ENCODE measurements at places on chromosomes 6 and 20.

DNA sequence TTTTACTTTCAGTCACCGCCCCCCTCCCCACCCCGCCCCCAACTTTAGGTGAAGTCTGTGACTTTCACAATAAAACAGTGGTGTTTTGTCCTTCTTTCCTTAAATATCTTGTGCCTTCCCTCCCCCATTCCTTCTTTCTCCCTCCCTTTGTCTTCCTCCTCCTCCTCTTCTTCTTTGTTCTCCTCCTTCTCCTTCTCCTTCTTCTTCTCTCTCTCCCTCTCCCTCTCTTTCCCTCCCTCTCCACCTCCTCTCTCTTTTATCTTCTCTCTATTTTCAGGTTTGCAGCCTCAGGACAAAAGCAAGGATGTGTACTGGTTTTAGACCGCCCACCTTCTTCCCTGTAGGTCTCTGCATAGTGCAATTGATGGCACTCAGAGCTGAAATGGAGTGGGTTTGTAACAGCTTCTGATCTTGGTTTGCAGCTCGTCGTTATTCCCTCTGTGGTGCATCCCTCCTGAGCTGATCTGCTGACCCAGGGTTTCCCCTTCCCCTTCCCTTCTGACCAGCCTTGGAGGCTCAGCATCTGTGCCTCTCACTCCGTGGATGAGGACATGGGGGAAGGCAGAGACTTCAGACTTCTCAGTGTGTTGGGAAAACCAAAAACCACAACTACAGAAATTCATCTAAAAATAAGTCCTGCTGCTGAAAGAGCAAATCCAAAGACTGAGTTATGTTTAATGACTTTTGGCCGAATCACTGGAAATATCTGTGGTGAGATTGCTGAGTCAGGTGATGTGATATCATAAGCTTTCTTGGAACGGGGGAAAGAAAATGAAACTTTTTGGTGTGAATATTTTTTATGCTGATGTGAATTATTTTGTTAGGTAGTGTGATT, 6.9 kb downstream of the VGLL2 start:
- DNase-seq, result no peak

- DNase-seq, result no peak
These were observed 102.3 kb upstream of the MCHR2 start for GRCh38 chr6:100096341-100096740.

GRCh38 chr6:142853244-142854180, 91.5 kb downstream of the HIVEP2 start:
- DNase-seq, result no peak

GRCh38 chr6:11920566-11920965, 91.5 kb upstream of the HIVEP1 start:
- DNase-seq, result no peak

- peak; percentile 21 for DNase-seq
These were observed 622 bp downstream of the SS18L1 start for GRCh38 chr20:62143957-62144825.

- DNase-seq, result no peak
These were observed 643.8 kb downstream of the HDGFL1 start for GRCh38 chr6:23213193-23213592.

DNA sequence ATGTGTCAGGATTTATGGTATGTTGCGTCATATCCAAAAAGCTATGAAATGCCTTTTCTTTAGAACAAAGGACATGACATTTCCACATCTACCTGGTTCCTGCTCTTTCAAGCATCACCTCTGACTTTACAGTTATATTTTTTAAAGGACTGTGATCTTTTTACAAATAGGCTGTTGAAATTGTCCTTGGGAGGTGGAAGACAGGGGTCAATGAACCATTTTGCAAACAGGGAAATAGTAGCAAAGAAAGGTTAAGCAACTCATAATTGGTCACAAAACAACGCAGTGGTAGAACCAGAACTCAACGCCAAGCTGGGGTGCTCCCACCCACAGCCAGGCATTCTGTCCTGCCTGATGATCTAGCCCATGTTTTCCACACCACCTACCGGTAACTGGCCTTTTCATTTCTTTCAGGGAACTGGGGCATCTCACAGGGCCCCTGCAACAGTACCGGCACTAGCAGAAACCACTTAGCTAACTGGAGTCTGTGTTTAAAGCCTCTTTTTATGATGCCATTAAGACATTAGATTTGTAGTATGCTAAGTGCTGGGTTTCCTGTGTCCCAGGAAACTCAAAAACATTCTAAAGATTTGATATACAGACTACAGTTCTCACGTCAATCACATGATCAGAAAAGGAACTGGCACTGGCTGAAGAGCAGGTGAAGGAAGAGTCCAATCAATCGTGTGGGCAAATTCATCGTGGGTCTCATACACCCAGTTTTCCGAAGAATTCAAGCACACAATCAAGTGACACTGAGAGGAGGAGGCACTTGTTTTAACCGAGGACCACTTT, 13.9 kb downstream of the ZNF217 start:
- peak; percentile 61 for DNase-seq

GRCh38 chr20:33945391-33946081, 48.2 kb upstream of the RALY start:
- no peak for DNase-seq

DNA sequence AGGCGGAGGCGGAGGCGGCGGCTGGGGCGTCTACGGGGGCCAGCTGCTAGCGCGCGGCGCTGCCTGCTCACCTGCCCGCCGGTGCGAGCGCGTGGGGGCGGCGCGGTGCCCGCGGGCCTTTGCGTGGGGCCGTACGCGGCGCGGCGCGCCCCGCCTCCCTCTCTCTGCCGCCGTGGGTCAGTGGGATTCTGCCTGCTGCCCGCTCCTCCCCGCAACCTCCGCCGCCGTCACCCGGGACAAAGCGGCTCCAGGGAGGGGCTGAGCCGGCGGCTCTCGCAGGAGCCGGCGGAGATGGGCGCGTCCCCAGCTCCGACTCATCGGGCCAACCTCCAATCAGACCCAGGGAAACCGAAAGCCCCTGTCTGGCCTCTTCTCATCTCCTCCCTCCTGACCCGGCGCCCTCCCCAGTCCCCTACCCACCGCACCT, at the start of gene RCAN2:
Gene RCAN2, minus strand, starts transcription at position 249 of the 427 bp plus-strand sequence.
- DNase-seq, result no peak

DNA sequence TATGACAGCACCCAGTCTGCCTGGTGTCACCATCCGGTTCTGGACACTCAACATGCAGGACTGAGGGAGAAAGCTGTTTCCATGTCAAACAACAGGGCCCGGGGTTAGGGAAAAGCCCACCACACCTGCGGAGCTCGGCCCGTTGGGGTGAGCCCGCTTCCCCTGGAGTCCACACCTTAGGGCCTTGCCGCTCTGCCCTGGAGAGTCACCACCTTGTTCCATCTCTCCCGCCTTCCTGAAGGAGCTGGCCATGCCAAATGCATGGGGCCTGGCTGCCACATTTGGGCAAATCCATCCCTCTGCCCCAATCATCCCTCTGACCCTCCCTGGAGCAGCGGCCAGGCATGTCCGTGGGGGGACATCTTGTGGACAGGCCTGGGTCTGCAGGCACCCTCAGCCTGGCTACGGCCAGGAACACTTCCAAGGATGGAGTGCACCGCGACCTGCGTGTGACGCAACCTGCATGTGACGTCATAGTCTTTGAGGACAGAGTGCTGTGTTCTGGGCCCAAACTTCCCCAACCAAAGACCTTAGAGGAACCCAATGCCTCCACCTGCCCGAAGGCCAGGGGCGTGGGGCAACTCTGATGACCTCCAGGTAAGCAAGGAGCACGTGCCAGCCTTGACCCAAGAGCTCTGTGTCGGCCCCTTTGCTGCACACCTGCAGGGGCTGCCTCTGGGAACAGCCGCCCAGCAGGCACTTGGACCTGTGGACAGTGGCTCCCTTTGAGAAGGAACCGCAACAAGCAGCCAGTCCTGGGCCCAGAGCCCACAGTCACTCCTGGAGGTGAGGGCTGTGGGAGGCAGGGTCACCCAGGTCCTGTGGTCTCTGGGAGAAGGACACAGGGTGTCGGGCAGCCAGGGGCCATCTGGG, 1.7 kb downstream of the CABLES2 start:
- DNase-seq, result peak; percentile 12

- no peak for DNase-seq
These were observed 37.4 kb downstream of the GNAS start for GRCh38 chr20:58889798-58890517.

- no peak for DNase-seq
These were observed 94.2 kb downstream of the TFAP2C start for GRCh38 chr20:56723331-56723730.

- DNase-seq, result no peak
These were observed 437.5 kb downstream of the MMUT start for GRCh38 chr6:49025273-49026240.

- peak; percentile 14 for DNase-seq
These were observed 76.2 kb upstream of the BCLAF1 start for GRCh38 chr6:136365776-136366354.

DNA sequence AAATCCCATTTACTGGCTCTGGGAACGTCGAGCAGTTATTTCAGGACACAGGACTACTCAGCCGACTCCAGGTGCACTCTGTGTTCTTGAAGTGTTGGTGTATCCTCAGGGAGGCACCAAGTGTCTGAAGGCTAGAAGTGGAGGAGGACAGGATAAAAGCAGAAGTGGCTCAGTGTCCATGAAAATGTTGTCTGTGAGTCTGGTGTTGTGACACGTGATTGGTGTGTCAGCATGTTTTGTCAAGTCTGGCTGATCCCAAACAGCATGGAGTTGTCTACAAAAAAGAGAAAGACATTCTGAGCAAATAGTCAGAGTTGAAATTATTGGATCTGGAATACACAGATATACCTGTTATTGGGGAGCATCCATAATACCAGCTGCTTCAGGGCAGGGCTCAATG, 30.3 kb downstream of the SCGN start:
- no peak for DNase-seq

Data from CD4-positive, alpha-beta T cell treated with Interferon alpha-2 for 1 hour (primary cell).